ENCODE measurements at places on chromosomes 2 and 18.

- no peak for DNase-seq
Observed at GRCh38 chr2:109481599-109481998, 132.2 kb downstream of the SEPTIN10 start.

DNA sequence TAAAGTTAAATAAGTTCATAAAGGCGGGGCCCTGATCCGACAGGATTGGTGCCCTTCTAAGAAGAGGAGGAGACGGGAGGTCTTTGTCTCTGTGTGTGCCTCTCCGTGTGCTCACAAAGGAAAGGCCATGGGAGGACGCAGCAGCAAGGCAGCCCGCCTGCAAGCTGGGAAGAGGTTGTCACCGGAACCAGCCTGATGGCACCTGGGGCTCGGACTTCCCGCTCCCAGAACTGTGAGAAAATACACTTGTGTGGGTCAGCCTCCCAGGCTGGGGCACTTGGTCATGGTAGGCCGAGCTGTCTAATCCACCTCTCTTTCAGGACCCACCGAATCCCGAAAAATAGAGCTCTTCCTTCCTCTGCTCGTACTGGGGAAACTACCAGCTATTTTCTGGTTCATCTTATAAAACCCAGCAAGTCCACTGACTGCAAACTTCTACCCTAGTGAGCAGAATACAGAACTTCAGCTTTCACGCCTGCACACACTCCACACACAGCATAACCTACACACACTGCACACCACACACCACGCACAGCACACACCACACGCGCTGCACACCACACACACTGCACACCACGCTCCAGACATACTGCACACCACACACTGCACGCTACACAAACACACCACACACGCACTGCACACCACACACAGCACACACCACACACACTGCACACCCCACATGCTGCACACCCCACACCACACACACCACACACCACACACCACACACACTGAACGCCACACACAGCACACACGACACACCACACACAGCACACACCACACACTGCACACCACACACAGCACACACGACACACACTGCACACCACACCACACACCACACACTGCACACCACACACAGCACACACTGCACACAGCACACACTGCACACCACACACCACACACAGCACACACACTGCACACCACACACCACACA lies 58.1 kb downstream of the ASB1 start:
- DNase-seq: no peak

DNA sequence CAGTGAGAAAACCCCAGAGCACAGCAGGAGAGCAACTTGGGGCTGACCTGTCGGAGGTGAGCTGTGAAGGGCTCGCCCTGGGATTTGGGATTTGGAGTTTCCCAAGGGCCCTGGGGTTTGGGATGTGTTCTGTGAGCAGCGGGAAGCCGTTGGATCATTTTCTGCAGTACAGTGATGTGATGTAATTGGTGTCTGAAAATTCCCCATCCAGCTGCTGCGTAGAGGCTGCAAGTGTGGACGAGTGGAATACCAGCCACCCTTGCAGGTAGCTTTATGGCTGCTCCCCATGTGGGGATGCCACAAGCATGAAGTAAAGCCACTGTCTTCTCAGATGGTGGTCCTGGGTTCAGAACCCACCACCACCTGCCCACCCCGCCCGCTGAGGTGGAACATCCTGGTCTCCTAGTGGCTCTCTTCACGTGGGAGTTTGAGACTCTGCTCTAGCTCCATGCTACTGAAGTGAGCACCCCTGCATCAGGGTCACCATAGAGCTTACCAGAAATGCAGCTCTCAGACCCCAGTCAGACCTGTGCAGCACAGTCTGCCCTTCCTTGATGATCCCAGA lies 15.0 kb downstream of the IMPA2 start:
- DNase-seq: no peak

GRCh38 chr2:142933916-142934315 lies 56.5 kb downstream of the KYNU start:
- DNase-seq: no peak

DNA sequence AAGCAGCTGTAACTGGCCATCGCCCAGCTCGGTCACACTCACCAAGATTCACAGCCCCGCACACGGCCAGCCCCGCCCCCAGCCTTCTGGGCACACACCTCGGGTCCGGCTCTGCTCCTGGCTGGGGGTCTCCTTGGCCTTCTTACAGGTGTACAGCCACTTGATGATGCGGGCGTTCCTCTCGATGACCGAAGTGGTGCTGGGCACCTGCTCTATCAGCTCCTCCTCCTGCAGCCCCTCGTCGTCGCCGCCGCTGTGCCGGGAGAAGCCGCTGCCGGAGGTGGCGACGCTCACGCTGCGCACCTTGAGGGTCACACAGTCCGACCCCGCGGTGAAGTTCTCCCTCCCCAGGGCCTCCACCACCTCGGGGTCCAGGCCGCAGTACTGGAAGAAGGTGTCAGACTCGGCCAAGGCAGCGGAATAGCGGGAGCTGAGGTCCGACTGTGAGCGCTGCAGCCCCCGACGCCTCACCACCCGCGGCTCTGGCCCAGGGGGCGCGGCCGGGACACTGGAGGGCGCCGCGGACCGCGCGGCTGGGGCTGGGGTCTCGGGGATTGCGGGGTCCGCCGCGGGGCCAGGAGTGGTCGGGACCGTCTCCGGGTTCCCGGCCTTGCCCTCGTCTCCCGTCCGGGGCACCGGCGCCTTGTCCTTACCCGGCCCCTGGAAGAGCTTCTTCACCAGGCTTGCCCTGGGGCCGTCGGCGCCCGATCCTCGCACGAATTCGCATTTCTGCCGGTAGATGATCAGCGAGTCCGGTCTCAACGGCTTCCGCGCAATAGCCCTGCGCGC lies 769 bp downstream of the FAM110C start:
- DNase-seq: no peak

All from M059J (cell line).